ENCODE measurements at places on chromosomes 7 and 10. TPM values are rescaled to one million over a fixed set of nuclear protein-coding genes. Genes with fewer than 3 reads are reported as not detected.
A peak's percentile ranks its signal among the peaks of the same experiment; 100 is the strongest.

MRC1 gene
- total RNA-seq, result 35.5 TPM

HSPA12A gene
- total RNA-seq, result 11.2 TPM

RABGEF1 gene
- 28.1 TPM for total RNA-seq

GRCh38 chr10:69943292-69943820 is 109.3 kb upstream of the MACROH2A2 start:
- DNase-seq, result no peak

- no peak for DNase-seq
These were observed 141.2 kb downstream of the COBL start for GRCh38 chr7:51175316-51175991.

GRCh38 chr7:120991581-120991980 is 3.1 kb downstream of the CPED1 start:
- peak; percentile 67 for DNase-seq

- no peak for DNase-seq
These were observed 67.9 kb upstream of the ANTXRL start for GRCh38 chr10:46218921-46219320.

- DNase-seq, result no peak
These were observed 50.4 kb upstream of the MSMB start for GRCh38 chr10:46096446-46096845.

C10orf67 gene
- total RNA-seq, result 0.30 TPM

DNA sequence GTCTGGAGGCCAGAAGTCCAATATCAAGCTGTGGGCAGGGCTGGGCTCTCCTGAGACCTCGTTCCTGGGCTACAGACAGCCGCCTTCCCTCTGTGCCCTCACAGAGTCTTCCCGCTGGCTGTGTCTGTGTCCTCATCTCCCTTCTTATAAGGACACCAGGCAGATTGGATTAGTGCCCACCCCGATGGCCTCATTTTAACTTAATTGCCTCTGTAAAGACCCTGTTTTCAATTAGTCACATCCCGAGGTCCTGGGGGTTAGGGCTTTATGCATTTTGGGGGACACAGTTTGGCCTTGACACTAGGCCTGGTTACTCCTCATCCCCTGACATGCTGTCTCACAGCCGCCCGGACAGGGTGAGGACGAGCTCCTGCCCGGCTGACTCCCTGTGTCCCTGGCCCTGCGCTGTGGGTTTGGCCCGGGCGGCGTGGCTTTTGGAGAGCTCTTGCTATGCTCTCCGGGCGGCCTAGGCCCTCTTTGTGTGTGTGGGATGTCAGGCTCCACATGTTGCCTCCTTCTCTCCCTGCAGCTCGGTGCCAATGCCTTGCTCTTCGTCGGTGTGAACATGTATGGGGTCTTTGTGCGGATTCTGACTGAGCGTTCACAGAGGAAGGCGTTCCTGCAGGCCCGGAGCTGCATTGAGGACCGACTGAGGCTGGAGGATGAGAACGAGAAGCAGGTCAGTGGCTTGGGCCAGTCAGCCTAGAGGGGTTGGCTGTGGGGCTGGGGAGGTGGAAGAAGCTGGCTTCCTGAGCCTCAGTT is 18.2 kb downstream of the ADCY1 start:
- DNase-seq, result no peak

DNA sequence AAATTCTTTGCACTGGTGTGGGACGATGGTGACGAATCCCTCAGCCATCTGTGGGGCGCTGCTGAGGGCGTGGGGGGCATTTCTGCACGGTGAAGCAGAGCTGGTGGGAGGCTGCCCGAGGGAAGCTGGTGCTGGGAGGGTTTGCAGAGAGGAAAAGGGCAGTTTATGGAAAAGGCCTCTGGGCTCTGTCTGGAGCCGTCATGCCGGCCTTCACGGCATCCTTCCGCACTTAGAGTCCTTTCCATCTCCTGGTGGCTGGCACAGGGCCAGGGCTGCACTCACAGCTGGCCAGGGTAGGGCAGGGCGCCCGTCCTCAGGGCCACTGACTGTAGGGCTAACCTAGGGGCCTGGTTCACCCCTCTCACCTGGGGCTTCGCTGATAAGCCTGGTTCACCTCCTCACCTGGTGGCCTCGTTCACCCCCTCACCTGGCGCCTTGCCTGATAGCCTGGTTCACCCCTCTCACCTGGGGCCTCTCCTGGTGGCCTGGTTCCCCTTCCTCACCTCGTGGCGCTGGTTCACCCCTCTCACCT is 598 bp upstream of the AMZ1 start:
- no peak for DNase-seq

MKRN1 gene
- total RNA-seq, result 75.2 TPM

DNA sequence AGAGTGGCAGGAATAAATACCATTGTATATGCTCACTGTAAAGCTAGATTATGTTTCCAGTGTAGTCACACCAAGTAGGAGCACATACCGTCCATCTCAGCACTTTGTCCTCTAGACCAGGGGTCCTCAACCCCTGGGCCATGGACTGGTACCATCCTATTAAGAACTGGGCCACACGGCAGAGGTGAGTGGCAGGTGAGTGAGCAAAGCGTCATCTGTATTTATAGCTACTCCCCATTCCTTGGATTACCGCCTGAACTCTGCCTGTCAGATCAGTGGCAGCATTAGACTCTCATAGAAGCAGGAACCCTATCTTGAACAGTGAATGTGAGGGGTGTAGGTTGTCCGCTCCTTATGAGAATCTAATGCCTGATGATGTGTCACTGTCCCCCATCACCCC is 735.3 kb downstream of the MAGI2 start:
- DNase-seq, result no peak

DNA sequence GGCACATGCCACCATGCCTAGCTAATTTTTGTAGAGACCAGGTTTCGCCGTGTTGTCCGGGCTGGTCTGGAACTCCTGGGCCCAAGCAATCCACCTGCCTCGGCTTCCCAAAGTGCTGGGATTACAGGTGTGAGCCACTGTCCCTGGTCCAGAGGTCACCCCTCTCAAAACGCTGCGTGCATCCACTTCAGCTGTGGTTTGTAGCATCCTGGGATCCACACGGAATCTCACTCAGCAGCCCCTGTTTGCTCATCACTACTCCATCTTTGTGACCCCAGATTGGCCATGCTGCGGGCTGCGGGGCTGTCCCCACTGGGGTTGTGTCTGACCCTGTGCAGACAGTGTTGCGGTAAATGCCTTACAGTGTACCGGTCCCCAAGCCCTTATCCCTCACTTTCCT is 3.5 kb downstream of the INPP5A start:
- DNase-seq, result no peak

- DNase-seq, result no peak
These were observed 33.2 kb downstream of the PNPLA8 start for GRCh38 chr7:108492742-108493141.

DNA sequence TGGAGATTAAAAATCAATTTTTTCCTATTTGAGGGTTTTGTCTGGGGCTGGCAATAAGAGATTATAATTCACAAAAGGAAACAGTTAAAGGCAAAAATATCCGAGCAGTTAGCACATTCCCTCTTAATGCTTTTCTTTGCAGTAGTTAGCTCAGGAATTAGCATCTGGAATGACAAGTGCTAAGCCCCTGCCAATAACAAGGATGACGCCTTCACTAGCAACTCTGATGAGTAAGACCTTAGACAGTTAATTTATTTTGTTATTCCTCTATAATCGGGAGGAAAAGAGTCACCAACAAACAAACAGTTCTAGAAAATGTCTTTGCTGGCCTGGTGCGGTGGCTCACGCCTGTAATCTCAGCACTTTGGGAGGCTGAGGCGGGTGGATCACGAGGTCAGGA is 151.3 kb downstream of the TRIL start:
- DNase-seq, result peak; percentile 78

DNA sequence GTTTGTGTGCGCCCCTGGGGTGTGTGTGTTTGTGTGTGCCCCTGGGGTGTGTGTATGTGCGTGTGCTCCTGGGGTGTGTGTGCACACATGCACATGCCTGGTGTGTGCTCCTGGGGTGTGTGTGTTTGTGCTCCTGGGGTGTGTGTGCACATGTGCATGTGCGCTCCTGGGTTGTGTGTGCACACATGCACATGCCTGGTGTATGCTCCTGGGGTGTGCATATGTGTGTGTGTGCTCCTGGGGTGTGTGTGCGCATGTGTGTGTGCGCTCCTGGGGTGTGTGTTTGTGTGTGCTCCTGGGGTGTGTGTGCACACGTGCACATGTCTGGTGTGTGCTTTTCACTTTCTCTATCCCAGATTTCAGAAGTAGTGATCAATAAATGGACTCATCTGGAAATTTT is 321.0 kb downstream of the WDR37 start:
- no peak for DNase-seq

DNA sequence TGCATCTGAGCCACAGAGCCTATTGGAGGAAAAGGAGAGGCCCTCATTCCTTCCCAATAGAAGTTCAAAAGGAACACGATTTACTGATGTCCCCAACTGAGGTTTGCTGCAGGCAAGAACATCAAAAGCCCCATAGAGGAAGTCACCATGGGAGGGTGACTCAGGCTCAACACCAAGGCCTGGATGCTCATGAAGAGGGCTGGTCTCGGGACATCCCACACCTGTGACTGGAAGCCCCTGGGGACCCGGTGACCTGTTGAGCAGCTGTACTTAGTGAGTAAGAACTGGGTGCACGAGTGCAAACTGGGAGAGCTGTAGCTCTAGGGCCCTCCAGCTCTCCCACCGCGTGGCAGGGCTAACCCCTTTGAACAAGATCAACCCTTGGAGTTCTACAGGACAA is 38.0 kb downstream of the CYTH3 start:
- DNase-seq, result no peak

DNA sequence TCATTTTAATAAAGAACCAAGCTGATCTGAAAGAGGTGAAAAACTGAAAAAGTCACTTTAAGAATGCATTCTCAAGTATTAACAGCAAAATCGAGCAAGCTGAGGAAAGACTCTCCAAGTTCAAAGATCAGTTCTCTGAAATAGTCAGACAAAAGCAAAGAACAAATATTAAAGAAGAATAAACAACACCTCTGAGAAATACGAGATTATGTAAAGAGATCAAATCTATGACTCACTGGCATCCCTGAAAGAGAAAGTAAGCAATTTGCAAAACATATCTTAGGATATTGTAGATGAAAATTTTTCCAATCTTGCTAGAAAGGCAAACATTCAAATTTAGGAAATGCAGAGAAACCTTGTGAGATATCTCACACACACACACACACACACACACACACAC is 138.4 kb upstream of the HGF start:
- DNase-seq, result no peak

GRCh38 chr10:62626079-62626478 is 178.4 kb upstream of the ADO start:
- no peak for DNase-seq

- DNase-seq, result no peak
These were observed 166.2 kb downstream of the FAM107B start for GRCh38 chr10:14608381-14609001.

GRCh38 chr7:22193450-22193983 is 163.4 kb downstream of the RAPGEF5 start:
- DNase-seq, result no peak

DNA sequence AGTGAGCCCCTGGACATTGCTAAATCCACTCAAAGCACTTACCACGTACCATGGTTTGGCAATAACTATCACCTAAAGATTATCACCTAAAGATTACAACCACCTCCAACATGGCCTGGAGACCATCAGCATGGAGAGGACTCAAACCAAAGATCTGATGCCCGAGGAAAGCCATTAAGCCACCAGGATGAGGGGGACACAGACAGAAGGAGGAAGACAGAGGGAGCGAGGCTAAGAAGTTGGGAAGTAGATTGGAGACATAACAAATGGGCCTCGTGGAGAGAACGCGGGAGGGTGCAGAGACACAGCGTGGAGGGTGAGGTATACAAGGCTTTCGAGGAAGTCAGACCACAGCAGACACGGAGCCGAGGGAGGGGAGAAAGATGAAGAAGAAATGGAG is 700.2 kb downstream of the PARD3 start:
- DNase-seq, result no peak

- DNase-seq, result no peak
These were observed 96.2 kb upstream of the INSIG1 start for GRCh38 chr7:155201325-155202087.

DNA sequence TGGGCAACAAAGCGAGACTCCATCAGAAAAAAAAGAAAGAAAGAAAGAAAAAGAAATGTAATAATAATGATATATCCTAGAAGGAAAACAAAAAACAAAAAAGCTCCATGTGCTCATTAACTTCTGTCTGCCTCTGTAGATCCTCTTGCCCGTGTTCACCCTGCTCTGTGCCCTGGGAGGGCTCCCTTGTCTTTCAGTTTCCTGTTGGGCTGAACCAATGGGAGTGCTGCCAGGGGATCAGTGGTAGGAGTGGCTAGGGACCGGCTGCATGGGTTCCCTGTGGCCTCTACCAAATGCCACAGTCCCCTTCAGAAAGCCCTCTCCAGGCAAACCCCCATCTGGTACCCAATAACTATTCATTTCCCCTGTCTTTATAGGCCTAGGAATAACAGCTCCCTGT is 51.8 kb upstream of the PARD3 start:
- no peak for DNase-seq

- DNase-seq, result no peak
These were observed 17.7 kb upstream of the TTYH3 start for GRCh38 chr7:2613931-2614600.

DNA sequence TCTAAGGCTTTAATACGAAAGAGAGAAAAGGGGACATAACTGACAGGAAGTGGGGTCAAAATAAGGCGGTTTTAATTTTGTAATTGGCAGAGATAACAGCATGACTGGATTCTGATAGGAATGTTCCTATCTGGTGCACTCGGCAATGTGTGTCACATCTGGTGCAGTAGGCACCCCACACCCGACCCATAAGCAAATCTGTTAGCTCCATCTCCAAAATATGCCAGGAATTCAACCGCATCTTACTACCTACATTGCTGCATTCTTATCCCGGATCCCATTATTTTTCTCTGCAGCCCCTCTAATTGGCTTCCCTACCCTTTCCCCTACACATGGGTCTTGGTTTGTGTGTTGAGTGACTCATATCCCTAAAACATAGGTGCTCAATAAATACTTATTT is 19.1 kb upstream of the GALNT11 start:
- DNase-seq, result no peak

DNA sequence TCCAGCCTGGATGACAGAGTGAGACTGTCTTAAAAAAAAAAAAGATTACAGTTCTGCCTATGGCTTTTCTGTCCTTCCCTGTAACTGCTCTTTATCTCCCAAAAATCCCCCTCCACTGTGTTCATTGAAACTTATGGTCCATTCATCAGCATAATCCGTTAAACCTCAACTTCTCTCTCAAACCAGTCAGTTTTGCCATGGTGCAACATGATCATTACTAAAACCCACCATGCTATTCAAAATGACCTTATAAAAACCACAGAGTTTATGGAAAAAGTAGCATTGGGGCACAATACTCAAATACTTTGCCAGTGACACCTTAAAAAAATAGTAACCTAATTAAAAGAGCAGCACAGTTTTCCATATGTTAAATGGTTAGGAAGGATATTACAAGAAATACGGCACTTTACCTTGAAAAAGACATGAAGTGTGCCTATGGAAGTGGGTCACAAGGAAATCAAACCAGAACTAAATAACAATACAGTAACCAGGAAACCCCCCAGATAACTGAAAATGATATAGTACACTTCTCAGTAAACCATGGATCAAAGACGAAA is 74.0 kb upstream of the ST8SIA6 start:
- DNase-seq, result no peak

CYP3A4 gene
- 2.6 TPM for total RNA-seq

GRCh38 chr7:5615190-5616070 is 166.0 kb downstream of the RNF216 start:
- no peak for DNase-seq

- no peak for DNase-seq
These were observed 424.1 kb upstream of the NPVF start for GRCh38 chr7:25652366-25652765.

IDI2 gene
- not detected for total RNA-seq

LRRC61 gene
- total RNA-seq, result 3.0 TPM

Data from skin of body (tissue), 3 donors.